Activated CD8-positive, alpha-beta memory T cell treated with anti-CD3 and anti-CD28 coated beads, Interleukin-2, amount 10 ng/mL, durations not matched to agents 7 days and 5 days (primary cell): ENCODE measurements at places on chromosomes 7 and 10. TPM values are rescaled to one million over a fixed set of nuclear protein-coding genes. Genes with fewer than 3 reads are reported as not detected.

The CUTC gene
- 23.6 TPM for total RNA-seq

The EVX1 gene
- total RNA-seq = not detected

The NUTM2B gene
- total RNA-seq = 2.0 TPM

The ITGA8 gene
- not detected for total RNA-seq

The NCF1 gene
- total RNA-seq = 0.30 TPM

The ZNF438 gene
- 3.8 TPM for total RNA-seq

The PARG gene
- total RNA-seq = 31.6 TPM

The UBE3C gene
- 54.8 TPM for total RNA-seq

The PHKG1 gene
- total RNA-seq = 2.5 TPM

The C10orf143 gene
- total RNA-seq = 2.7 TPM

The CLCN1 gene
- total RNA-seq = 0.09 TPM

The PNLIPRP3 gene
- not detected for total RNA-seq

The INA gene
- total RNA-seq = 0.70 TPM

The C7orf25 gene
- total RNA-seq = 5.9 TPM

The LRRD1 gene
- total RNA-seq = not detected

The DYNC1I1 gene
- not detected for total RNA-seq

The ANKRD61 gene
- 0.38 TPM for total RNA-seq

The DNAJC12 gene
- 8.8 TPM for total RNA-seq

The LIPN gene
- total RNA-seq = not detected

The MLXIPL gene
- not detected for total RNA-seq
